ENCODE measurements at places on chromosomes 16 and 17.
A peak's percentile ranks its signal among the peaks of the same experiment; 100 is the strongest.

DNA sequence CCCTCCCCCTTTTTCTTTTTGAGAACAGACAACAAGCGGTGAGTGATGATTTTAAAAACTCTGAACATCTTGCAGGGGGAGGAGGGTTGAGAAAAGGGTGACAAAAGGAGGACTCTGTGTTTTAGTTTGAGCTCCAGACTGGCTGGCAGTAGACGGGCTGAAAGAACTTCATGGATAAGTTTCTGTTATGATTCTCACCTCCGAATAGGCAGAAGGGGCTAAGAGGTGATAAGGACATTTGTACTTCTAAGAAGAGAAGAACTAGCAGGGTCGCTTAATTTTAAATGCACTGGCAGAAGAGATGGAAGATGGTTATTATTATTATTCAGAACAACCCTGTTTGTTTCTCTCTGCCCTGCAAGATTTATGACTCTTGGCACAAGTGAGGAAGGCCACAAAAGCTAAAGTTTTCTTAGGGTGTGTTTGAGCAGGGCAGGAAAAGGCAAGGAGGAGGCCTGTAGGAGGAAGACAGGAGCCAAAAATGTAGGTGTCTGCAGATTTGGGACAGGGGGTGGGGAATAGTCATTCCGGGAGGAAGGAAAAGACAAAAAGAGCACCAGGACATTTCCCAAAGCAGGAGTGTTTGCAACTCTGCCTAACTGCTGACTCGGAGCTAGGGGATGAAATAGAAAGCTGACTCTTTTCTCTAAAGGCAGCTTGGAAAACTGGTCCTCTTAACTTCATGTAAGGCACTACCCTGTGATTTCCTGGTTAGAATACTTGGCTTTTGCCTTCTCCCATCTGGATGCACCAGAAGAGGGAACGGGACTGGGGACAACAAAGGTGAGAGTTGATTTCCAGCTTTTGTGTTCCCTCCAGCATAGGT is 11.9 kb upstream of the HOXB2 start:
- no peak for DNase-seq

DNA sequence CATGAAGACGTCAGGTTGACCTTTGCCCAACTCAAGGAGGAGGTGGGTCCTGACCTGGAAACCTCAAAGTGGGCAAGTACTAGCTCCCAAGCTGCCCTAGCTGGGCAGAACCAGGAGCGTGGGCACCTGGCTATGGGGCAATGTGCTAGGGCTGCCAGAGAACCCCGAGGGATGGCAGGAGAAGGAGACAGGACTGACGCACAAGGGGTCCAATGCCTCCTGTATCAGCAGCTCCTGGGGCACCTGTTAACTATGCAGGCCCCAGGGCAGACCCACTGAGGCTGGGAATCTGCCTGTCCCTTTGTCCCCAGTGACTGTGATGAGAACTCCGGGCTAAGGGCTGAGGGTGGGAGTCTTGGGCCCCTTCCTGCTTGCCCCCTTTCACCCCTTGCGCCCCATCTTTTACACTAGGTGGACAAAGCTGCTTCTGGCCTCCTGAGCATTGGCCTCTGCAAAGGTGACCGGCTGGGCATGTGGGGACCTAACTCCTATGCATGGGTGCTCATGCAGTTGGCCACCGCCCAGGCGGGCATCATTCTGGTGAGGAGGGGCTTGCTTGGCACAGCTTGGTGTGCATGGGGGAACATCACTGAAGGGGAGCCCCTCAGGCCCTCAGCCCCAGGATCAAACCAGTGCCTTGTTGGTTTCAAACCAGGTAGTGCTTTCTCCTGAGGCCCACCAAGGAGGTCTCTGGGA is 7.7 kb downstream of the CHAD start:
- DNase-seq: no peak

DNA sequence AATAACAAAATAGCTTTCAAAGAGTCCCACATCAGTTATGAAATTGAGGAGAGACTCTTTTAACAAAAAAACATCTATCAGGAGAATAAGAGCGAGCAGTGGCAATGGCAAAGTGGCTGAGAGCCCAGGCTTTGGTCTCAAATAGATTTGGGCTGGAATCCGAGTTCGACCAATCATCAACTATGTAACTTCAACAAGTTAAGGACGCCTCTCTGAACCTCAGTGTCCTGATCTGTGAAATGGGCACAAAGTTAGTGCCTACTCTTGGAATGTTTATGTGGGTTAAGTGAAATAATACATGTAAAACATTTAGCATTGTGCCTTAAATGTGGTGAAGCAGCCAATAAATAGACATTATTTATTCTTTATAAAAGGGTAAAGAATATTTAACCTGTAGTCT is 45.4 kb downstream of the CFDP1 start:
- no peak for DNase-seq

DNA sequence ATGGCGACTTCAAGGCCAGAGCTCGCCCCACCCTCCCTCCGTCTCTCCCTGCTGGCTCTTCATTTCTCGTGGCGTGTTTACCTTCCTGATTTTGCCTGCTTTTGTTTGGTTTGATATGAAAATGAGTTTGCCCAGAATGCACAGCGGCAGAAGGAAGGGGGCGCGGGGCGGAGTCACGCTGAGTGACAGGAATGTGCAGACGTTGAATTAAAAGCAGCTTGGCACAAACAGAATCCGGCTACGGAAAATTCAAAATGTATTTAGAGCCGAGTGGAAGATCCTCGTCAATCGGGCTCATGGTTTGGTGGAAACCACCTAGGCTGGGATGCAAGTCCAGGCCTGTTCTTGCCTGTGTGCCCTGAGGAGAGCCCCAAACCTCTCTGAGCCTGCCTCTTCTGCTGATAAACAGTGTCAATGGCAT is 102.7 kb downstream of the SDK2 start:
- DNase-seq: no peak

GRCh38 chr16:46822270-46822669 is 8.7 kb downstream of the C16orf87 start:
- DNase-seq: peak; percentile 25

DNA sequence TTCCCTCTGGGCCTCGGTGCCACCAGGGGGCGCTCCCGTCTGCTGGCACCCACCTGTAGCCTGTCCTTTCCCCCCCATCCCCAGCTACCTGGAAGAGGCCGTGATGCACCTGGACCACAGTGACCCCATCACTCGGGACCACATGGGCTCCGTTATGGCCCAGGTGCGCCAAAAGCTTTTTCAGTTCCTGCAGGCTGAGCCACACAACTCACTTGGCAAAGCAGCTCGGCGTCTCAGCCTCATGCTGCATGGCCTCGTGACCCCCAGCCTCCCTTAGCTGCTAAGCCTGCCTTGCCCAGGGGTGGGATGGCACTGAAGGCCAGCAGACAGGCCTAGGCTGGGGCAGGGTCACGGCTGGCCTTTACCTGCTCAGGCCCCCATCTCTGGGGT is 818 bp upstream of the NRN1L start:
- peak; percentile 59 for DNase-seq

GRCh38 chr16:84074721-84075120 is 32.1 kb upstream of the SLC38A8 start:
- no peak for DNase-seq
